ENCODE measurements at places on chromosomes 2 and 18.

DNA sequence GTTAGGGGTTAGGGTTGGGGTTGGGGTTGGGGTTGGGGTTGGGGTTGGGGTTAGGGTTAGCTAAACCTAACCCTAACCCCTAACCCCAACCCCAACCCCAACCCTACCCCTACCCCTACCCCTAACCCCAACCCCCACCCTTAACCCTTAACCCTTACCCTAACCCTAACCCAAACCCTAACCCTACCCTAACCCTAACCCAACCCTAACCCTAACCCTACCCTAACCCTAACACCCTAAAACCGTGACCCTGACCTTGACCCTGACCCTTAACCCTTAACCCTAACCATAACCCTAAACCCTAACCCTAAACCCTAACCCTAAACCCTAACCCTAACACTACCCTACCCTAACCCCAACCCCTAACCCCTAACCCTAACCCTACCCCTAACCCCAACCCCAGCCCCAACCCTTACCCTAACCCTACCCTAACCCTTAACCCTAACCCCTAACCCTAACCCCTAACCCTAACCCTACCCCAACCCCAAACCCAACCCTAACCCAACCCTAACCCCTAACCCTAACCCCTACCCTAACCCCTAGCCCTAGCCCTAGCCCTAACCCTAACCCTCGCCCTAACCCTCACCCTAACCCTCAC is 24.1 kb upstream of the RABL2A start:
- peak overlapping the region; percentile 66 for H3K4me3 ChIP-seq
- H3K27ac ChIP-seq = peak overlapping the region; percentile 93
- no peak for DNase-seq
- peaks cover 7% of the 10 kb centered on the region for H3K4me1 ChIP-seq
- no peaks in the 10 kb centered on the region for H3K27me3 ChIP-seq

- H3K4me3 ChIP-seq = no peak overlapping the region
- peaks cover 13% of the 10 kb centered on the region for H3K4me1 ChIP-seq
- H3K27ac ChIP-seq = no peak overlapping the region
- no peaks in the 10 kb centered on the region for H3K27me3 ChIP-seq
- no peak for DNase-seq
These were observed 135.0 kb downstream of the TANC1 start for GRCh38 chr2:159103411-159103810.

DNA sequence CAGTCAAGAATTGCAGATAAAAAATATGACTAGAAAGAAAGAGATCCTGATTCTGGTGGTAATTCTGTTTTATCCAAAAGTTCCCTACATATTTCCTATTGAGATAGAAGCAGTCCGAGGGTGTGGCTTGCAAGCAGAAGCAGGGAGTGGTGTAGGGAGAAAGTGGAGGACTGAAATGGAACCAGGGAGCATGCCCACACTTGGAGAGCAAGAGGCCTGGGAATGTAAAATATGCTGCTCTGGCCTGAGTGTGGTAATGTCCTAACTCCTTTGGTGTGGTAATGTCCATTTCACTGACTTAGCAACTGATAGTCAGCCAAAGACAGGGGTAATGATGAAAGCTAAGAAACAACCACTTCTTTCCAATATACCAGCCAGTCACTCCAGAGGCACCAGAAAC is 30.1 kb upstream of the FMNL2 start:
- H3K4me3 ChIP-seq = no peak overlapping the region
- no peaks in the 10 kb centered on the region for H3K36me3 ChIP-seq
- DNase-seq = no peak
- no peaks in the 10 kb centered on the region for H3K27me3 ChIP-seq
- no peaks in the 10 kb centered on the region for H3K4me1 ChIP-seq

DNA sequence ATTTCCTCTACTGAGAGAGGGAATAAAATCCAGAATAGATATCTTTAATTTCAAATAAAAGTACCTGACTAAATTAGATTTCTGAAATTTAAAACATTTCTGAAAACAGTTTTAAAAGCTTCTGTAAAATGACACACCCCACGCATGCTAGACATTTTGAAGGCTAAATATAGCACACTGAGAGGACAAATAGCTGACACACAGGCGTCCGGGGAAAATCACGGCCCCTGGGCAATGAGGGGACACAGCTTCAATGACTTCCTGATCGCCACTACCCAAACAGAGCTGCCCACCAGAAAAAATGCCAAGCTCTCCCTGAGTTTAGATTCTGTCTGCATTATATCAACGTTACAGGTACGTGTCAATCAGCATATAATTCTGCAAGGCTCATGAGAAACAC is 10.9 kb downstream of the TBC1D8 start:
- H3K36me3 ChIP-seq = no peaks in the 10 kb centered on the region
- H3K27me3 ChIP-seq = no peaks in the 10 kb centered on the region
- peaks cover 8% of the 10 kb centered on the region for H3K4me1 ChIP-seq

GRCh38 chr18:38709122-38709521 is 1143.5 kb upstream of the CELF4 start:
- no peaks in the 10 kb centered on the region for H3K27me3 ChIP-seq
- no peaks in the 10 kb centered on the region for H3K4me1 ChIP-seq
- H3K36me3 ChIP-seq = no peaks in the 10 kb centered on the region
- no peak overlapping the region for H3K27ac ChIP-seq

DNA sequence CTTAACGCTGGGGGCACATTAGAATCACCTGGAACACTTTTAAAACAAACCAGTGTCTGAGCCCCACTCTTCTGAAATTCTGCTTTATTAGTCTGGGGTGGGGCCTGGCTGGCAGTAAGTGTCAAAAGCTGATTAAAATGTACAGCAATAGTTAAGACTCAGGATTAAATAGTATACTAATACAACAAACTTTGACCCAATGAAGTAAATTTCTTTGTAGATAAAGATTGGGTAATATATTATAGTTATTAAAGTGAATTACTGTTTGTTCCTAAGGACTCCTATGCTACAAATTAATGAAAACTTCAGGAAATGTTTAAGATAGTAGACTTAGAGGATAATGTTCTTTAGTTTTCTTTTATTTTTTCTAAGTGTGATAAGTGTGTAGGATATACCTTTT is 160.9 kb downstream of the FAM124B start:
- no peak for DNase-seq
- no peaks in the 10 kb centered on the region for H3K27me3 ChIP-seq
- no peak overlapping the region for H3K27ac ChIP-seq
- H3K4me3 ChIP-seq = no peak overlapping the region
- H3K36me3 ChIP-seq = no peaks in the 10 kb centered on the region

DNA sequence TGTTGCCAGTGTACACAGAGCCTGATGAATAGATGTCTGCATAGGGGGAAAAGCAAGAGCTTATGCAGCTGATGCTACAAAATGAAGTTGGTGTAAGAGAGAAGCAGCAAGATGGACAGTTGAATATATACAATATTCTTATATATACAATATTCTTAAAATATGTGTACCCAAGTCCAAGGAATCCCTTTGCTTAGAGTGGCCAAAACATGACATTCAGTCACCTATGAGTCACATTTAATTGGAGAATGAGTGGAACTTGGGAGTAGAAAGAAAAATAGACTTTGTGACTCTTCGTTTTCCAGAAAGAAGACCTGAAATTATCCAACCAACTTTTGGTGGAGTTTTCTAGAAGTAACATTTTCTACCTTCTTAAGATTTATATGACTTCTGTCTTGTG is 81.8 kb downstream of the SCN9A start:
- DNase-seq = no peak
- no peak overlapping the region for H3K4me3 ChIP-seq
- no peak overlapping the region for H3K27ac ChIP-seq
- H3K36me3 ChIP-seq = no peaks in the 10 kb centered on the region
- H3K4me1 ChIP-seq = no peaks in the 10 kb centered on the region

Data from esophagus squamous epithelium (tissue), 5 donors.